ENCODE measurements at places on chromosomes 7 and 10.

DNA sequence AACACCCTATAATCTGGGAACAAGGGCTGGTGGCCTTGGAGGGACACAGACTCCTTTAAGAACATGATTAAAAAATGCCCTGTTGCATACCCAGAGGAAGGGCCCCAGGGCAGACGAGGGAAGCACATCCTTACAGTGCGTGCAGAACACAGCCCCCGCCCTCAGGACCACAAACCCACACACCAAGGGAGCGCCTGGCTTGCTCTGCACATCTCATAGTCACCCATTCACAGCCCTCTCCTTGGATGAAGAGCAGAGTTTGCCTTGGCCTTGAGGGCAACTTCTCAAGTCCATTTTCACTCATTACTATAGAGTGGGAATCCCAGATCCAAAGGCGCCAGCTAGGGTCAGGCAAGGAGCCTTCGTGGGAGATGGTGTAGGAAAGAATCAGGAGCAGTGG lies 6.3 kb upstream of the VSIR start:
- no peak for DNase-seq

DNA sequence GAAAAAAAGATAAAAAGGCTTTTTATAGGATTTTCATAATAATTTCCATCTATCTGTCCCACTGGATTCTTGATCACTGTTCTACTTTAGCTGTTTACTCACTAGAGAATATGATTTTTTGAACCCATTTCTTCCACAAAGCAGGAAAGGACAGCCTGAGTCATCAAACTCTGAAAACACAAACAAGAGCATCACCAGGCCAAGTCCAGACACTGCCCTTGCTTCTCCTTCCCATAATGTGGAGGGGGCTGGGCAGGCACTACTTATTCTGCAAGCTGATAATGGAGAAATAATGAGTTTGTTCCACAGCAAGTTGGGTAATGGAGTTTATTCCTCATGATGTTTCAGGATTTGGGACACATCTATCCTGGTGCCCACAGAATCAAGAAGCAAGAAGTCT lies 13.0 kb upstream of the KCNIP2 start:
- peak; percentile 70 for DNase-seq

GRCh38 chr10:30366829-30367228 lies 17.8 kb upstream of the MTPAP start:
- DNase-seq, result no peak

DNA sequence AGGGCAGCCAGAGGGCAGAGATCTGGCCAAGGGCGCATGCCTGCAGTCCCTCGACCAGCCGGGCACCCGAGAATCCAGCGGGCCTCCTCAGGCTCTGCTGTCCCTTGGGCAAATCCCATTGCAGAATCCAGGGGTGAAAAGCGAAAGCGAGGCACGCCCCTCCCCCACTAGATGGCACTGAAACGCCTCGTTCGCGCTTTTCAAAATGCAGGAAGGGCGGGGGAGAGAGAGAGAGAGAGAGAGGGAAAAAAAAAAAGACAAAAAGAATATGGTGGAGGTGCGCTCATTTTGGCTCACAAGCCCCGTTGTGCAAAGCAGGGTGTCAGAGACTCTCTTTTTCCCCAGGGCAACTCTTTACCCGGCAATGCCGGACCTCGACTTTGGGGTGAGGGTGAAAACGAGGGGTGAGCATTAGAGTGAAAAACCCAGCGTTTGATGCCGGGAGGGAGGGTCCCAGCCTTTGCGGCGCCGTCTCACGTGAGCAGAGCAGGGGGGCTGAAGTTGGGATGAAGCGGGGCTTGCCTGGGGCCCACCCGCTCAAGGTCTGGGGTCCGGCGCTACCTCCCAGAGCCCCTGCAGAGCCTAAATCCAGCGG lies 2.5 kb upstream of the TMEM178B start:
- DNase-seq, result no peak

DNA sequence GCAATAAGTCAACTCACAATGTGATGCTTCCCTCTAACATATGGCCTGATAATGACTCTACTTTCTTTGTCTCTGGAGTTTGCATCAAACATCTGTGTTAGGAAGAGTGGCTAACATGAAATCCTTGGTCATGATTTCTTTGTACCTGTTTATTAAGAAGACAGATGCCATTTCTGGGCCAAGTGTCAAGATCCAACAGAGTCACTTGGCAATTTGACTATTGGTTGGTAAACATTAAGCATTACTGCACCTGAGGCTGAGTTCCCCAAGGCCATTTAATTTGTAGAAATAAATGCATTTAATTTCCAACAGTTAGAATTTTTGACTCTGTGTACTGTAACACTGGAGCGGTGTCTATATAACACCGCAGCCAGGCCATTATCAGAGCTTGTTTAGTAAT lies 403.7 kb downstream of the GALNT17 start:
- no peak for DNase-seq

DNA sequence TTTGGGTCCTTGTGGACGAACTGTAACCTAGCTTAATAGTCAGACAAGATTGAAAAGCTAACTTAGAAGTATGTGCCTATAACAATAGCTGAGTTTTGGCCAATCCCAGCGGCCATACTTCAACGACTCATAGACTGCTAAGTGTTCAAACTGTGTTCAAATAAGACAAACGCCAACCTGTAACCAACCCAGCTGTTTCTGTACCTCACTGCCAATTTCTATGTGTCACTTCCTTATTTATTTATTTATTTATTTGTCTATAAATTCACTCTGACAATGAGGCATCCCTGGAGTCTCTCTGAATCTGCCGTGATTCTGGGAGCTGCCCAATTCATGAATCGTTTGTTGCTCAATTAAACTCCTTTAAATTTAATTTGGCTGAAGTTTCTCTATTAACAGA lies 21.7 kb downstream of the ST8SIA6 start:
- DNase-seq, result no peak

DNA sequence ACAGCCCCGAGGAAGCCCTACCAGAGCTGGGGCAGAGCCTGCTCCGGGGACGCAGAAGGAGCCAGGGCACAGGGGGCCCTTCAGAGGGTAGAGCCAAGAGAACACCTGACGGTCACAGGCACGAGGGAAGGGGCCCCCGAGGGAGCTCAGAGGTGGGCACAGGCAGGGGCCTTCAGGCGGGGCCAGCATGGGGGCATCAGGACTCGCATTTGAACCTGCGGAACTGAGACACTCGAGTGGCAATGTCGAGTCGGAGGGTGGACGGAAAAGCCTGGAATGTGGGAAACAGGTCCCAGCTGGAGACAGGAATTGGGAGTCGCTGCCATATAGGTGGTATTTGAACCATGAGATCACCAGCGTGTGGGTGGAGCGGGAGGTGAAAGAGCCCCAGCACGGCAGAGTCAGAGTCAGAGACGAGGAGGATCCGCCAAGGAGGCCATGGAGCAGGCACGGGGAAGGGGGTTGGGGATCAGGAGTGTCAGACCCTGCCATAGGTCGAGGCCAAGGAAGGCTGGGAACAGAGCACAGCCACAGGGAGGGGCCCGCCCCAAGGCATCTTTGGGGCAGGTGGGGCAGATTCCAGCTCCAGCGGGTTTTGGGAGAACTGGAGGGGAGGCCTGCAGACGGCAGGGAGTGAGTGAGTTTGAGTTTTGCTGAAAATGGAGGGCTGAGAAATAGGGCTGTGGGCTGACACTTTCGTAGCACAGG lies 13.8 kb downstream of the STK32C start:
- no peak for DNase-seq

All from mesenchymal stem cell (in vitro differentiated cells and primary cell).